ENCODE measurements at places on chromosomes 1 and 21.
A peak's percentile ranks its signal among the peaks of the same experiment; 100 is the strongest.

- DNase-seq: peak; percentile 65
These were observed 12.2 kb upstream of the CLSTN1 start for GRCh38 chr1:9835758-9836631.

DNA sequence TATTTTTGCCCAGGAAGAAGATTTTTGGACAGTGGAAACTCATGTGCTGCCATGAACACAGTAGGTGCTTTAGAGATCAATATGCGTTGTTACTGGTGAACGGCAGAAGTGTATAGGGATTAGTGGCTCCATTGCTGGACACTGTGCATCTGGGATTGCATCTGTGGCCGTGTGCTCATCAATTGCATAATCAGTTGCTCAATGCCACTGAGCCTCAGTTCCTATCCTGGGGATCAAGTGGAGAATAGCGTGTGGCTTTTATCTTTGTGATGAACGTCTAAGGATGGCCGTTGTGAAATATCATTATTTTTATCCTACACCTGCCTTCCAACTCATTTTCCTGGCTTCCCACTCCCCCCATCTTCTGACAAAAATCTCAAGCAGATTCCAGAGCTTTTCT is 5.4 kb downstream of the TNN start:
- DNase-seq: no peak

- no peak for DNase-seq
These were observed 462.5 kb upstream of the DAB1 start for GRCh38 chr1:57886376-57886775.

- no peak for DNase-seq
These were observed 7.1 kb upstream of the ACTA1 start for GRCh38 chr1:229440851-229441537.

GRCh38 chr1:77732090-77732489 is 27.6 kb downstream of the USP33 start:
- DNase-seq: no peak

DNA sequence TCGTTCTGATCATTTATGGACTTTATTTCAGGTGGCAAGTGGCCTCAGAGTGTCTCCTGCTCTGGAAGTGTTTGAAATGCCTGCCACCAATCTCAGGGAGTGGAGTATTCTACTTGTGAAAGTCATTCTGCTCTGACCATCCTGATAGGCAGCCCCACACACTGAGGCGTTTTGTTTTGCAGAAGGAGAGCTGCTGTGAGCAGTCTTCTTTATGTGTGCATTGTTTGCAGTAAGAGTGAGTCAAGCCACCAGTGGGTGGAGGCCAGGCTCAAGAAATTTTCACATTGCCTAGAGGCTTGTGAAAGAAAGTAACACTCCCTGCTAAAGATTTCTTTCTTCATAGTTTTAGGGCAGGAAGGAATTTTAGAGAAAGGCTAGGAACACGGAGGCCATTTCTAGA is 204.4 kb downstream of the SLC35F3 start:
- no peak for DNase-seq

DNA sequence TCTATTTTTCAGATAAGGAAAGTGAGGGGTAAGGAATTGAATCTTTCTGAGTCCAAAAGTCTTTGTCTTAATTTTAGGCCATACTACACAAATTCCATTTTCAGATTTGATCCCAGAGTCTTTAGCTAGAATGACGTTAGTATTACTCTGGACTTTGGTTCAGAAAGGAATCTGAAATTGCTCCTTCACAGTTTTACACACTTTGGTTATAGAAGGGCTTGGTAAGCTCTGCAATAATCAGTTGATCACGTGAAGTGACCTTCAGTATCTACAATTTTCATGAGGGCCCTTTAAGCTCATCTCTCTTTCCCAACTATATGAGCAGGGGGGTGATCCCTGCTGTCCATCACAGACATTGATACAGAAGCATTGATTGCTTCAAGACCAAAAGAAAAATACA is 103.4 kb upstream of the ESRRG start:
- DNase-seq: no peak

- no peak for DNase-seq
These were observed 7.1 kb downstream of the NHLH2 start for GRCh38 chr1:115833856-115834255.

DNA sequence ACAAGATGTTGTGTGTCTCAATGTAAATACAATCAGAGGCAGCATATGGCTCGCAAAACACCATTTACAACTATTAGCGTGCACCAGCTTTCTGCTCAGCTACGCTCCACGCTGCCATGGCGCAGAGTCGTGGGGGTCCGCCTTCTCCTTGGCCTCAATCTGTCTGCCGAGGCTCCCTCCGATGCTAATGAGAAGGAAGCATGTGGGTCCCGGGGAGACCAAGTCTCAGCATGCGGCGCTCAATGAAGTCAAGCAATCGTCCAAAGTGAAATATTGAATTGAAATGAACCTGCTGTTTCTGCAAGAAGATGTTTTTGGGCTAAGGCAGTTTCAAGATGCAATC is 228.9 kb downstream of the TOMM20 start:
- no peak for DNase-seq

GRCh38 chr1:155527677-155528076 is 34.9 kb downstream of the ASH1L start:
- DNase-seq: no peak

- DNase-seq: no peak
These were observed 146.2 kb upstream of the KRTAP19-8 start for GRCh38 chr21:31184459-31184858.

DNA sequence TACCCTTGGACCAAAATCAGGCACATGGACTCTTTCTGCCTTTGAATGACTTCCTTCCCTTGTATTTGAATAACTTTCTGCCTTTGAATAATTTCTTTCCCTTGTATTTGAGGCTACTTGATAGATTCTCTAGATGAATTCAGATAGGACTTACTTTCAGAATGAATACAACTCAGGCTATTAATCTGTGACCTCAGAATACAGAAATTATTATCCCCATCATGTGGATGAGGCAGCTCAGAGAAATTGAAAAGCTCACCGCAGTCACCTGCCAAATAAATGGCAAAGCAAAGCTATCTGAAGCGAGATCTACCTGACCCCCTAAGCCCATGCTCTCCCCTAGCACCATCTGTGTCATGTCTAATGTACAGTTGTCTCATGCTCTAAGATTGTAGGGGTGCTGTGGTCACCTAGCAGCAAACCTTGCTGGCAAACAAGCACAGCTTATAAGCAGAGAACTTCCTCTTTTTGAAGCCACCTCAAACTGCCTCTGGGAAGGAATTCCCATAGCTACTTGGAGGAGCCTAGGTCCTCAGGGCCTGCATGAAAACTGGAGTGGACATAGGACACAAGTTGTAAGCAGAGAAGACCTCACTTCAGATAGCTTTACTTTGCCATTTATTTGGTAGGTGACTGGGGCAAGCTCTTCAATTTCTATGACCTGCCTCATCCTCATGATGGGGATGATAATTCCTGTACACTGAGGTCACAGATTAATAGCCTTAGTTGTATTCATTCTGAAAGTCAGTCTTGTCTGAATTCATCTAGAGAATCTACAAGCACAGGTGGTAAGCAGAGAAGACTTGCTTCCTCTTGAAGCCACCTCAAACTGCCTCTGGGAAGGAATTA is 66.1 kb downstream of the FASLG start:
- no peak for DNase-seq

- DNase-seq: no peak
These were observed 22.1 kb downstream of the PADI2 start for GRCh38 chr1:17097147-17097546.

DNA sequence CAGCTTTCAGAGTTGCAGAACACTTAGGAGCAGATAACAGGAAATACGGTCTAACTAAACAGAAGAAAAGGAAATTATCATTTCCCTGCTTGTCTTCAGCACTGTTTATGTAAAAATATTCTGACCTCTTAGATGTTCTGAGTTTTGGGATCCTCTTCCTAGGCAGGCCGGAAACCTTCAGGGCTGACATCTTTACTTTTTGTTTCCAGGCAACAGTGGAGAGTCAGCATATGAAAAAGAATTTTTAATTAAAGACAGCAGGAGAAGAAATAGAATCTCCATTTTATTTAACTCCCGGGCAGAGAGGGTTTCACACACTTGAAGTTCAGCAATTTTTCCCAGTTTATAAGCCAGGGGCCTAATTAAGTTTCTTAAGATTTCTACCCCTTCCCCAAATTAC is 5.1 kb upstream of the RIPPLY3 start:
- DNase-seq: no peak

DNA sequence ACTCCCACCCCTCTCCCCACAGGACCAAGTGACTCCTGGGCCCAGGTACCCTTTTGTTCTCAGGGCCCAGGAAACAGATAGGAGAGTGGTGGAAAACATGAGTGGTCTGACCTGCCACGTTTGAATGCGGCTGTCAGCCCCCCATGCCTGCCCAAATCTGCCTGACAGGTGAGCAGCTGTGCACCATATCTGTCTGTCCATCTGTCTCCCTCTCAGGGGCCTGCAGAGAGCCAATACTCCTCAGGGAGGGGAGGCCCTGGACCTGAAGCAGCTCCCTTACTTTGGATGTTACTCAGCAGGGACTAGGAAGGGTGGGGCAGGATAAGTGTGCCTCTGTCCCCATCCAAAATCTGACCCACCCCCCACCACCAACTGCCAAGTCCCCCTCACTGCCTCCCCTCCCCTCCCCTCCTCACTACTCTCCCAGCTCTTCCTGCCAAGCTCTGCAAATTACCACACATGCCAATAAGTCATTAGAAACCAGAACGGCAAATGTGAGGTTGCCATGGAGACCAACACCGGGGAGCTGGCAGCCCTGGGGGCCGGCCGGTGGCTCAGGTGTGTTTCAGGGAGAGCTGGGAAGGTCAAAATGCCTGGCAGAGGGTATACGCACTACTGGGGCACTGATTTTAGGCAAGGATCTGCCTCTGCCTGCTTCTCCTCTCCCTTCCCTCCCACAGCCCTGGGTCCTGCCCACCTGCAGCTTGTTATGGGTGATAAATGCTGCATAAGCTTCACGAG is 11.5 kb downstream of the LRRN2 start:
- peak; percentile 86 for DNase-seq

- DNase-seq: no peak
These were observed 1.6 kb downstream of the COL11A1 start for GRCh38 chr1:103106426-103107341.

DNA sequence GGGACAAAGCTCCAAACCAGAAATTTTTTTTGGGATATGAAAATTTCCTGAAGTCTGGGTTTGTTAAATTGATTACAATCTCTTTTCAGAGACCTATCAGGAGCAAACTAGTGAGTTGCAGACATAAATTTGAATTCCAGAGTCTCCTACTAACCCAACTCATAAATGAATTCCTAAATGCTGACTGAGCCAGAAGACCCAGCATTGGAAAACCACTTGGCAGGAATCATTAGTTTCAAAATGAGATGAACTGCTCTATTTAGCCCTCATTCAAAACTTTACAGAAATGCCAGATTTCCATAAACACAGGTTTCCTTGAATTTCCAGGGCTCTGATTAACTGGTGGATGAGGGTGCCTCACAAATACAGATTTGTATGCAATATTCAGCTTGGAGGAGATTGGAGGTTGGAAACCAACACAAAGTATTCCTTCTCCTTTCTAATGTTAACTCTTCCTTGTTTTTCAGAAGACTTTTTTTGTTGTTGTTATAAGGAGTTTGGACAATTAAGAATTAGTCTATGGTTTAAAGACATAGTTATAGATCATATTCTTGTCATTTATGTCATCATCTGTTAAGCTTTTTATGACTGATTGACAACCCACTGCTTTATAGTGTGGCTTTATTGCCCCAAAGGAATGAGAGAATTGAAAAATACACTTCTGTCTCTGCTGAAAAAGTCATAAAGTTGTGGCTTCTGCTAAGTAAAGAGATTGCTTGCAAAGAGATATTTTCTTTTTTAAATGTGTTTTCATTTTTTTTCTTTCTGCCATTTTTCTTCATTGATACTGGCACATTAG is 222.8 kb downstream of the HLX start:
- DNase-seq: no peak

GRCh38 chr1:16484501-16484835 is 29.6 kb downstream of the RNU1-1 start:
- DNase-seq: no peak

GRCh38 chr1:222049176-222049575 is 307.3 kb upstream of the DUSP10 start:
- no peak for DNase-seq

GRCh38 chr1:225694151-225694603 is 41.3 kb upstream of the ENAH start:
- DNase-seq: no peak

GRCh38 chr21:28794371-28794851 is 198.3 kb downstream of the LTN1 start:
- DNase-seq: no peak

DNA sequence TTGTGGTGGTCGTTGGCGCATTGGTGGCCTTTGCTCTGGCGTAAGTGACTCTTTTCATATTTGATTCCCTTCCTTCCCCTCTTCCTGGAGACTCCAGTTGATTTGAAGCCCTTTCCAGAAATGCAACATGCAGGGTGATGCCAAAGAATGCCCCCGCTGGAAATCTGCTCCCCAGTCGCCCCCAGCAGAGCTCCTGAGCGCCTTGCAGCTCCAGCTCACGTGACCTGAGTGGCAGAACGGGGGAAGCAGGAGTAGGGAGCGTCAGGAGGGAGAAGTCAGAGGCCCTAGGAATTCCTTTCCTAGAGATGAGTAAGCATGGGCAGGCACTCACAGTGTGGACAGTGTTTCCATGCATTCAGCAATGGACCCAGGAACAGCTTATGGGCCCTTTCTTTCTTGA is 255.9 kb downstream of the CACNA1E start:
- no peak for DNase-seq

- DNase-seq: no peak
These were observed 103.7 kb downstream of the ABCA4 start for GRCh38 chr1:94017155-94017829.

DNA sequence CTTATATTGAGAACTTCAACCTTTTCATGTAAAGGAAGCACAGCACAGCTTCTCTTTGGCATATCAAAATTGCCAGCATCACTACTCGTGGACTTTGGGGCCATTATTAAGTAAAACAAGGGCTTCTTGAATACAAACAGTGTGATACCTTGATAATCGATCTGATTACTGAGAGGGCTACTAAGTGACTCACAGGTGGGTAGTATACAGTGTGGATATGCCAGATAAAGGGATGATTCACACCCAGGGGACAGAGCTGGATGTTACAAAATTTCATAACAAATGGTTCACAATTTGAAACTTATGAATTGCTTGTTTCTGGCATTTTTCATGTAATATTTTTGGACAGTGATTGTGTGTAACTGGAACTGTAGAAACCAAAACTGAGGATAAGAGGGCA is 15.4 kb downstream of the HDAC1 start:
- no peak for DNase-seq

- DNase-seq: no peak
These were observed 23.3 kb upstream of the GBP2 start for GRCh38 chr1:89149229-89149628.

DNA sequence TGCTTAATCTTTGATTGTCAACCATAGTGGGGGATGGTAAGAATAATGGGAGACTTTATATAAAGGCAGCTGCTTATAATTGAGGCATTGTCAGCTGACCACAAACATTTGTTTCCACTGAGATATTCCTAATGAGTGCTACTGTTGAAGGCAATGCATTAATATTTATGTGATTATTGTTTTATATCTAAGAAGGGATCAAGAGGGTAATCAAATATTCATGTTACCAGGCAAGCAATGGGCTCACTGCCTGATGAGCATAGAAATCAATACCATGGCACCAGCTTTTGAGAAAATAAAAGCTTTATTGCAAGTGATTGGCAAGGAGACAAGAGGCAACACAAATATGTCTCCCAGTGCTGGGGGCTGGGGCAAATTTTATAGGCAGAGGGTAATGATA is 706.7 kb upstream of the ADAMTS5 start:
- no peak for DNase-seq

Measured in NCI-H2171 treated with DMSO at 0.1 percent for 48 hours (cell line).